ENCODE measurements at places on chromosomes 4 and X.

- H3K4me3 ChIP-seq, result no peak overlapping the region
- no peaks in the 10 kb centered on the region for H3K4me1 ChIP-seq
- no peak overlapping the region for H3K27ac ChIP-seq
- no peak for DNase-seq
- H3K36me3 ChIP-seq, result no peaks in the 10 kb centered on the region
These were observed 74.8 kb upstream of the PASD1 start for GRCh38 chrX:151488677-151489076.

DNA sequence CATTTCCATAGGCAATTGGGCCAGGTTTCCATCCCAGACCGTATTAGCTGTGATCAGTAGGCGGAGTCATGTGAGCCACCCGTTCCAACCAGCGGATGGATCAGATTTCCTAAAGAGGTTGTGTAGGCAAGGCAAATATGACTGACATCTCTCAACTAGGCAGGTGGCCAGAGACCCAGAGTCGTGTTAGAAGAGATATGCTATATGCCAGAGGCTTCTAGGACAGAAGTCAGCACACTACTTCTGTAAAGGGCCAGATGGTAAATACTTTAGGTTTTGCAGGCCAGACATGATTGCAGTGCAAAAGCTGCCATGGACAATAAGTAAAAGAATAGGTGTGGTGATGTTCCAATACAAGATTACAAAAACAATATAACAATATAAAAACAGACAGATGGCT lies 788.4 kb downstream of the RPA4 start:
- H3K4me3 ChIP-seq, result no peak overlapping the region
- DNase-seq, result no peak
- no peaks in the 10 kb centered on the region for H3K27me3 ChIP-seq
- no peak overlapping the region for H3K27ac ChIP-seq
- no peaks in the 10 kb centered on the region for H3K4me1 ChIP-seq

DNA sequence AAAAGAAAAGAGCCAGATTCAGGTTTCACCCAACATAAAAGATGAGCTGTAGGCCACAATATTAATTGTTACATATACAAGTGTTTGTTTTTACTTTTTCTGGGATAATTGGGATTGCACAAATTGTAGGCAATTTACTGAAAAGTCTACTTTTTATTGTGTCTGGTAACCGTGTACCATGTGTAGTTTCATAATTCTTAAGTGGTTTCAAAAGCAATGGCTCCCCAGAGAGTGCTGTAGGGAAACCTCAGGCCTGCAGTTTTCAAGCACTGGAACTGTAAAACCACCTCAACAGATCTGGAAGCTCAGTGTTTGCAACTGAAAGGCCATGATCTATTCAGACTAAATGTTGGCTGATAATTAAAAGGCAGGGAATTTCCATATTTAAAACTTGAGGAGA lies 53.9 kb upstream of the MMAA start:
- DNase-seq, result no peak
- no peaks in the 10 kb centered on the region for H3K27me3 ChIP-seq
- no peak overlapping the region for H3K4me3 ChIP-seq
- H3K27ac ChIP-seq, result no peak overlapping the region
- no peaks in the 10 kb centered on the region for H3K4me1 ChIP-seq
- H3K36me3 ChIP-seq, result no peaks in the 10 kb centered on the region

DNA sequence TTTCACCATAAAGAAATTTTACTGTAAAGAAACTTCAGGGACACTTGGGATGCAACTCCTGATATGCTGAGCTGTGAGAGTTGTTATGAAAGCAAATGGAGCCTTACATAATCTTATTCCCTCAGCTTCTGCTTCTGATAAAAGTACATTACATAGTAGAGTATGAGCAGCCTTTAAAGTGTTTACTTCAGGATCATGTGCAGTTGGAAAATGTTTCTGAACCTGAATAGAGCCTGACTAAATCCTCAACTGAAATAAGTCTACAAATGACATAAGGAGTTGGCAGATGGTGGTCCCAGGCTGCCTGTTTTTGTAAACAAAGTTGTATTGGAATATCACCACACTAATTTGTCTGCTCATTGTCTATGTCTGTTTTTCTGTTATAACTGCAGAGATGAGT lies 19.3 kb downstream of the RASSF6 start:
- H3K36me3 ChIP-seq, result no peaks in the 10 kb centered on the region
- H3K4me1 ChIP-seq, result peaks cover under 1% of the 10 kb centered on the region
- no peak overlapping the region for H3K4me3 ChIP-seq
- H3K27me3 ChIP-seq, result no peaks in the 10 kb centered on the region
- DNase-seq, result no peak

DNA sequence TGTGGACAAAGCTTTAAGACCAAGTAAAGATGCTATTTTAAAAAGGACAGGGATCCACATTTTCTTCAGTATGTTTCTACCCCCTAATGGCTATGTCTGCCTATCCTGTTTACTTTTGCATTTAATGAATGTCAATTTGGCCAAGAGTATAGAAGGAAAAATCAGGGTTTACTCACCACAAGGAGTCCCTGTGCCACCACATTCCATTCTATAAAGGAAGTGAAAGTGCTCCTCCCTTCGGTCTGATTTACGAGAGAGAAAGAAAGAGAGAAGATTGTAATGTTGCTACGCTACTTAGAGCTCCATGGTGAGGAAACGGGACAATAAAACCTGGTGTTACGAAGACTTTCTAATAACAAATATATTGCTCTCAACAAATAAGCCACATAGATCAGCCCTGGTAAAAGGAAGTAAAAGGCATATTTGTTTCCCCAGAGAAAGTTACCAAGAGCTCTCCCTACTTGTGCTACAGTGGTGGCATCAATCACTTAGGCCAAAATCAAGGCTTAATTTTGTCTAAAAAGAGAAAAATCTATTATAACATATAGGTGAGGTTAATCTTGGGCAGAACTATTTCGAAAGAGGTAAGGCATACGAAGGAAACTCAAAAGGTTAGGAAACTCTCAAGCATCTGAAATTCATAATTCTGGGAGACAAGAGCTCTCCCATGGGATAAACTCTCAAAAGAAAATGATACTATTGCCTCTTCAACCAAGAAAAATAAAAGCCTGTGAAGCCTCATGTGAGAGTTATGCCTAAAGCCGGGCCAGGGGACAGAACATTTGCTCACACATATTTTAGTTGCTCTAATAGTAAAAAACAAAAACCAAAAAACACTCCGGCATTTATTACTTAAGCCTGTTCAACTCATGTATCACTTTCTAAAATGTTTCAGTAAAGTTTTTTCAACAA lies 29.5 kb downstream of the TAPT1 start:
- peaks cover 19% of the 10 kb centered on the region for H3K36me3 ChIP-seq
- H3K27ac ChIP-seq, result no peak overlapping the region
- no peak for DNase-seq
- H3K4me3 ChIP-seq, result no peak overlapping the region
- peaks cover 18% of the 10 kb centered on the region for H3K4me1 ChIP-seq

DNA sequence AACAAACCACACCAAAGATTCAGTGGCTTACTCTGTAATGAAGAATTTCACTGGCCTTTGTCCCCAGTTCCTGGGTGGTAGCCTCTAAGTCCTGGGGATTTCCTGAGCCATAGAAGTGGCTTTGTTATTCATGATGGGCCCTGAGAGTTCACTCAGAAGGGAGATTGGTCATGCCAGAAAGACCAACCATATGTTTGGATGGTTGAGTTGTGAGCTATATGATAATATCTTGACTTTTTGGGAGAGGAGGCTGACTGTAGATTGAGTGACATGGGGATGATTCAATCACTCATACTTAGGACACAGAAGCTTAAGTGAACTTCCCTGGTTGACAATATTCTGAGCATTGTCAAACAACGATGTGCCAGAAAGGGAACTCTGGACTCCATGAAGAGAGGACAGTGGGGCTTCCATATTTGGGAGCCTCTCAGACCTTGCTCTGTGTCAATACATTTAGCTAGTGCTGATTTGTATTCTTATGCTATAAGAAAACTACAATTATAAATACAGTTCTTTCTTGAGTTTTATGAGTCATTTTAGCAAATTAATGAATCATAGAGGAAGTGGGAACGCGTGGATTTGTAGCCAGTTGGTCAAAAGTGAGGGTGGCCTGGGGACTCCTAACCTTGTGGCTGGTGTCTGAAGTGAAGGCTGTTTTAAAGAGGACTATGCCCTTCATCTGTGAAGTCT lies 392.0 kb downstream of the GBA3 start:
- no peaks in the 10 kb centered on the region for H3K4me1 ChIP-seq
- peaks cover 1% of the 10 kb centered on the region for H3K36me3 ChIP-seq
- H3K27ac ChIP-seq, result no peak overlapping the region
- no peak overlapping the region for H3K4me3 ChIP-seq
- no peak for DNase-seq

DNA sequence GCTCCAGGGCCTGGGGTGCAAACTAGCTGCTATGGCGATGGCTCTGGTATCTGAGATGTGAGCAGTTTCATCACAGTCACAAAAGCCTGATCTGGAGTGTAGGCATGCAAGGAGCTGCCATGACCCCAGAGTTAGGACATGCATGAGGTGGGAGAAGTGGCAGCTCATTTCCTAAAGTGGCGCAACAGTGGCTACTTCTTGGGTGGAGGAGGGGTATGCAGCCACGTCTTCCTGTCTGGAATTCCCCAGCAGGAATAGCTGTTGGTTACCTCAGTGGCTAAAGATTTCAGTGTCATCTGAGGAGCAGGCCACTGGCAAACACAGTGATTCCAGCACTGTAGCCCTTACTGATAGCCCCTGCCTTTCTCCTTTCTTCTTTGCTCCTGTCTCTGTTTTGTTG lies 1382.5 kb downstream of the C4orf33 start:
- no peaks in the 10 kb centered on the region for H3K27me3 ChIP-seq
- H3K4me1 ChIP-seq, result no peaks in the 10 kb centered on the region
- H3K4me3 ChIP-seq, result no peak overlapping the region
- H3K27ac ChIP-seq, result no peak overlapping the region
- no peaks in the 10 kb centered on the region for H3K36me3 ChIP-seq

DNA sequence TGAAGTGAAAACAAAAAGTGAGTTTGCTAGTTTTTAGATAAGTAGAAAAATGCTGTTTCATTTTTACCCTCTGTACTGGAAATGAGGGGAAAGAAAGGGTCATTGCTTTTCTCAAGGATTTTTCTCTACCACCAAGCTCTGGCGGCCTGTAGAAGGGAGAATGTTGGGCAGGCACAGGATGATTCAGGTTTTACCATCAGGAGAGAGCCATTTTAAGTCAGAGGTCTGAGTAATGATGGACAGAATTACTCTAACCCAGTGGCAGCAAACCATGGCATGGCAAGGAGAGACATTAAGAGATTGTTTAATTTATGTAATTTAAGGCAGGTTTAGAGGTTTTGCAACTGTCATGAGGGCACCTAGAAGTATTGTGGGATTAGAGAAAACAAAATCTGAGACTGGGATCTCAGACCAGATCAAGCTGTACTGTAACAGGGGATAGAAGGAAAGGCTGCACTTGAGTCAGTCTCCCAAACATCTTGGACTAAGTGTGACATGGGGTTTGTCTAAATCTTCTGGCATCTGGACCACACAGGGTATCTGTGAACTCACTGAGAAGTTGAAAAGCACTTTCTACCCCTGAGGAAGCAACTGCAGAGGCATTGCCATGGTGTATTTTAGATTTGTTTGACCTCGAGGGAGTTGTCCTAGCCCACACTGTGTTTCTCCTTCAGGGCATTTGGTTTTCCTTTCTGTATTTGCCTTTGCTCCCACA lies 81.6 kb downstream of the BANK1 start:
- no peak overlapping the region for H3K4me3 ChIP-seq
- H3K36me3 ChIP-seq, result no peaks in the 10 kb centered on the region
- DNase-seq, result no peak
- peaks cover 7% of the 10 kb centered on the region for H3K27me3 ChIP-seq
- no peaks in the 10 kb centered on the region for H3K4me1 ChIP-seq
- H3K27ac ChIP-seq, result no peak overlapping the region

DNA sequence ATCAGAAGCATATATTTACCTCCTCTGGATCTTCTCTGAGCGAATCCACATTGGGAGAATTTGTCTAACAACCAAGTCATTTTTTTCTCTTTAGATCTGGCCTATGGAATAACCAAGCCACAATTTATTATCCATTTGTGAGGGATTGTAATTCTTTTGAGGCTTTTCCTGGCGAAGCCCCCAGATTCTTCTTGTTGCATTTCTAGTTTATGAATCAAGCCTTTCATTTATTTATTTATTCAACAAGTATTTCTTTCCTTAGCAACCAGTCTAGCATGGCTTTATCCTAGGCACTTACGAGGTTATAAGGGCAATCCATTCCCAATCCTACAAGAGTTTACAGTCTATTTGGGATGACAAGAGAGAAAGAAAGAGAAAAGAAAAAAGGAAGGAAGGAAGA lies 18.4 kb upstream of the FNIP2 start:
- H3K36me3 ChIP-seq, result no peaks in the 10 kb centered on the region
- H3K4me1 ChIP-seq, result no peaks in the 10 kb centered on the region
- peaks cover 13% of the 10 kb centered on the region for H3K27me3 ChIP-seq
- H3K4me3 ChIP-seq, result no peak overlapping the region
- H3K27ac ChIP-seq, result no peak overlapping the region
- no peak for DNase-seq

DNA sequence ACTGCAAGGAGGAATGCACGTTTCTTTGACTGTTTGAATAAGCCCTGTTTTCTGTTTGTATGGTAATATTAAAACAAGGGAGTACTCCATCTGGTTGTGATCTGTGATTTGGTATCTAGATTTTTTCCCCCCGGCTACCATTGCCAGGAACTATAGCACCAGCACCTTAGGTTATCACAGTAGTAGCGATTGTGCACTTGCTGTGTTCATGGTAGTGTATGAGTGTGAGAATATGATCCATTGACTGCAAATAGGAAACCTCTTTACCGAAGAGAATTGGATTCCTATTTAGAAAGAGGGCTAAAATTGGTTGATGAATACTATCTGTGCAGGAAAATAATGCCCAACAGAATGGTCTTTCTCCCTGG lies 69.9 kb downstream of the LARP7 start:
- DNase-seq, result no peak
- peak overlapping the region; percentile 78 for H3K4me3 ChIP-seq
- H3K27ac ChIP-seq, result no peak overlapping the region
- H3K36me3 ChIP-seq, result peaks cover 3% of the 10 kb centered on the region
- peaks cover 18% of the 10 kb centered on the region for H3K4me1 ChIP-seq
- peaks cover 57% of the 10 kb centered on the region for H3K27me3 ChIP-seq

- H3K4me1 ChIP-seq, result no peaks in the 10 kb centered on the region
- no peak overlapping the region for H3K4me3 ChIP-seq
- H3K27me3 ChIP-seq, result no peaks in the 10 kb centered on the region
- no peak for DNase-seq
- H3K27ac ChIP-seq, result no peak overlapping the region
These were observed 69.7 kb downstream of the ANKRD50 start for GRCh38 chr4:124642846-124643245.

- H3K27me3 ChIP-seq, result no peaks in the 10 kb centered on the region
- H3K36me3 ChIP-seq, result no peaks in the 10 kb centered on the region
- H3K27ac ChIP-seq, result no peak overlapping the region
- DNase-seq, result no peak
- no peaks in the 10 kb centered on the region for H3K4me1 ChIP-seq
- H3K4me3 ChIP-seq, result no peak overlapping the region
These were observed 90.4 kb upstream of the RAB40AL start for GRCh38 chrX:102846544-102847236.

DNA sequence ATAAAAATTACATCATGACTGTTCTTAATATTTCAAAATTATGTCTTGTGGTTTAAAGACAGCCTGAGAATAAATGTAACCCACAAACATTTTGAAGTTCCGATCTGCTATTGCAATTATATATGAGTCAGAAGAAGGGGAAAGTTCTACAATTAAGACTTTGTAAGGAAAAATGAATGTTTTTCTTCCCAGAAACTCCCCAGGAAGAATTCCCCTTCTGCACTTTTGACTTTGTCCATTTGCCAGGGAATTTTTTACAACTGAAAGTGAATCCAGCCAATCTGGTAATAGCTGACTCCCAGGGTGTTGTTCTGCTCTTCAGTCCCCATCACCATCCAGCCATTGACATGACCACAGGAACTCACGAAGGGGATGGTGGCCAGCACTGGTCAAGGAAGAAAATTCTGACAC lies 61.6 kb upstream of the NOCT start:
- H3K36me3 ChIP-seq, result no peaks in the 10 kb centered on the region
- no peak for DNase-seq
- H3K27me3 ChIP-seq, result peaks cover 4% of the 10 kb centered on the region

All from activated naive CD4-positive, alpha-beta T cell treated with anti-CD3 and anti-CD28 coated beads, Interleukin-2, amount 10 ng/mL, durations not matched to agents 7 days and 5 days (primary cell).